Activated CD4-positive, alpha-beta T cell treated with anti-CD3 and anti-CD28 coated beads, Interleukin-10, Interleukin-2, amounts not matched to agents 100 ng/mL and 50 ng/mL, durations not matched to agents 16 hours and 8 hours (primary cell): ENCODE measurements at places on chromosomes 13 and 19.

DNA sequence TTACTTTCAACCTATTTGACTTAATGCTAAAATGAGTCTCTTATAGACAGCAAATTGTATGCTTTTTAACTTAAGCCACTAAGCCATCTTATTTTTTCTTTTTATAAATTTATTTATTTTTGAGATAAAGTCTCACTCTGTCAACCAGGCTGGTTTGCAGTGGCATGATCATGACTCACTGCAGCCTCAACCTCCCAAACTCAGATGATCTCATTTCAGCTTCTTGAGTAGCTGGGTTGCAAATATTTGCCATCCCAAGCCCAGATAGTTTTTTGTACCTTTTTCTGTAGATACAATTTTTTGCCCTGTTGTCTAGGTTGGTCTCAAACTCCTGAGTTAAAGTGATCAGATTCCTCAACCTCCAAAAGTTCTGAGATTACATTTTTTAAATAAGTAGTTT, 27.1 kb downstream of the ZNF714 start:
- no peak for DNase-seq

DNA sequence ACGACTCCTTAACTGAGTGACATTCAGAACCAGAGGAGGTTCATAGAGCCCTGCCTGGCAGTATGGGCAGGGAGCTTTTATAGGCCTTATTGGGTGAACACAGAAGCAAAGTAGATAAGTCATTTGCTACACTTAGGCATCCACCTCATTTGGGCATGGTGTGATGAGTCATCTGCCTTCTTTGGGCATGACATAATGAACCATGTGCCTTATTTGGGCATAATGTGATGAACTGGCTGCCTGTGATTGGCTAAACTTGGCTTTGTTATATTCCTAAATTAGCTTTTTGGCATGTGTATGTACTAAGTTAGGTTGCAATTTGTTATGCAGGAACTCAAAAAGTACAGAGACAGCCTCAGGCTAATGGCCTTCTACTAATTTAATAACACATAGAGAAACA, 2210.2 kb upstream of the PCDH20 start:
- no peak for DNase-seq

DNA sequence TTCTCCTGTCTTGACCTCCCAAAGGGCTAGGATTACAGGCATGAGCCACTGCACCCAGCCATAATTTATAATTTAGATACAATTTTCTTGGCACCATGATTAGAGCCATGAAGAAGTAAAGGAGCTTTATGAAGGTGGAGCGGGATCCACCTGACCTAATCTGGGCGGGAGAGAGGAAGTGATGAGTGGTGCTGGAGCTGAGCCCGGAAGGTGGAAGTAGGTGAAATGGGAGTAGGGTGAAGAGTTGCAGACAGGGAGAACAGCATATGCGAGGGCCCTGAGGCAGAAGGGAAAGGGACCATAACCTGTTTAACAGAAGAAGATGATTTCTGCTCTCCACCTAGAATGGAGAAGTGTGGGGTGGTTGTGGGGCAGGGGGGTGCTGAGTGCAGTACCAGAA, 4.2 kb downstream of the BLOC1S3 start:
- DNase-seq = no peak

GRCh38 chr19:55308281-55308680, 16.9 kb downstream of the TMEM150B start:
- no peak for DNase-seq
